A172 (cell line): ENCODE measurements at places on chromosomes 2 and 18.

DNA sequence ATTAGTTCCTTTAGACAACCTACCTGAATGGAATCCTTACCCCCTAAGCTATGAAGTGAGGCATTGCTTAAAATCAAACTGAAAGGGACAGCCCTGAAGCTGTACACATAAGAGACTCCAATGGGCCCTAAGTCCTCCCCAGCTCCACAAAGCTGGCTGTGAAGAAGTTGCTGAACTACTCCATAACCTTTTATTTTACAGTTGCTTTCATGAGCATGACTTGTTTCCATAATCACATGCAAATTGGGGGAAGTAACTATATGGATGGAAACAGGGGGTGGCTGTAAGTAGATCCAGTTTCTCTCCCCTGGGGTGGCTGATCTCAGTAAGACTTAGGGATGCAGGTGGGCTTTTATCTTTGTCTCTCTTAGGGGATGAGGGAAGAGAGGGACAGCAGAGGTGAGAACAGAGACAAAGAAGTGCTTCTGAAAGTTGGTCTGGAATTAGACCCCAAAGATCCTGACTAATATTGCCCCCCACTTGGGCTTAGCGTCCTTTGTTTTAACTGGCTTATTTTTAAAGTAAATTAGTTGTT, 5.5 kb downstream of the FZD5 start:
- DNase-seq = no peak

GRCh38 chr2:226829721-226830631, 5.9 kb upstream of the RHBDD1 start:
- DNase-seq = no peak

- DNase-seq = peak; percentile 33
These were observed 110.0 kb upstream of the EPAS1 start for GRCh38 chr2:46187112-46187618.

DNA sequence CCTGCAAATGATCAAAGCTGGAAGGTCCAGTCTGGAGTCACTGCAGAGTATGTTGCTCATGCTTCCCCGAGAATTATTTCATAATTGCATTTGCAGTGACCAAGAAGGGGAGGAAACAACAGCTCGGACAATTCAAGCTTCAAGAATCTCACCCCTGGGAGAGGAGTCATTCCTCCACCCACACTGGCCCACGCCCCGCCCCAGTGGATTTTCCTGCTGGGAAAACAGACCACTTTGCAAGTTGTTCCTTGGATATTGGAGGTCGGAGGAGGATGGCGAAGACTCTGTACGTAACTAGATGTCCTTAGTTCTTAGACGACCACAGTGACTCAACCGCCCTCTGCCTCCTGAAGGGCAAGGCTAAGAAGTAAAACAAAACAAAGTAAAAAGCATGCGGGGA, 159.4 kb downstream of the TPO start:
- no peak for DNase-seq

GRCh38 chr2:224357098-224357901, 44.6 kb downstream of the FAM124B start:
- peak; percentile 58 for DNase-seq

DNA sequence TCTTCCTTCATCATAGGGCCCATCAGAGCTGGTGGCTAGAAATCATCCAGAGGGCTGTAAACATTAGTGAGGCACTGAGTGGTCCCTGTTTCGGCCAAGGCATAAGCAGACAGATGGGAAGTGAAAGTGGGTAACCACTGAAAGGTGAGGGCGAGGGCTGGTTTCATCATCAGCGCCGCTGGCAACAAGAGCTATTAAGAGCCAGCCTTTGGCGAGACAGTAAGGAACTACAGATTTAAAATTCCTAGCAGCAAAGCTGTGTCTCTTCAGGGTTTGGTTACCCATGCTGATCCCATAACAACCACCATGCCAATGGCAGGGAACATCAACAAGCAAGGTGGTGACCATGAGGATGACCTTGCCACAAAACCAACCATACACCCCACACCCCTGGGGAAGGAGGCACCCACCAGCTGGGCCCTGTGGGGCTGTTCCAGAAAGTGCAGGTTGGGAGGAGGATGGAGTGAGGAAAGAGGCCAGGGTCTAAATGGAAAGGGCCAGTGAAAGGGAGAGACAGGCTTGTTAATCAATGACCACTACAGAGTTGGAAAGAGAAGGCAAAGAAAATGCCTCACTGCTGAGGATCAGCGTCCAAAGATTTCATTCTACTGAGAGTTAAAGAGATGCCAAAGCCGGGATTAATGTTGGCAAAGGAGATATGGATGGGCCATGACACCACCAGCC, 9.0 kb upstream of the SLC20A1 start:
- no peak for DNase-seq

DNA sequence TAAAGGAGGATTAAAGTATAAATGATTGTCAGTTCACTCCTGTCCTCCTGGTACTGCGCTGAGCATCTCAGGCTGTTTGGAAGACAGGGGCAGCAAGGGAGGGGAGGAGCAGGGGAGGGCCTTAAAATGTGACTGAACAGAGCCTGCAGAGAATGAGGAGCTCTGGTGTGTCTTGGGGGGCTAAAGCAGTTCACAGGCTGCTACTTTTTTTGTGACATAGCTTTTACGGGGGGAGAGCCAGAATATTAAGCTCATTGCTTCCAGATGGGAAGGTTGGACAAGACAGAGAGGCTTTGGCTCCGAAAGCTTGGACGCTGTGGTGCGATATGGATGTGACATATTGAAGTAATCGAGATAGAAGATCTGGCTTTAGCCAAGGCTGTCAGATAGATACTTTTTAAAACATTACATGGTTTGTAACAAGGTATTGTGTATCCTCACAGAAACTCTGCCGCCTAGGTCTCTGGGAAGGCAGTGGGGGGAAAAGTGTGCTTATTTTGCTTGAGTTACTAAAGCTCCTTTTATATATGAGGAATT, 40.5 kb downstream of the RDH14 start:
- DNase-seq = no peak

GRCh38 chr2:201448061-201448460, 3.2 kb downstream of the TRAK2 start:
- DNase-seq = no peak

DNA sequence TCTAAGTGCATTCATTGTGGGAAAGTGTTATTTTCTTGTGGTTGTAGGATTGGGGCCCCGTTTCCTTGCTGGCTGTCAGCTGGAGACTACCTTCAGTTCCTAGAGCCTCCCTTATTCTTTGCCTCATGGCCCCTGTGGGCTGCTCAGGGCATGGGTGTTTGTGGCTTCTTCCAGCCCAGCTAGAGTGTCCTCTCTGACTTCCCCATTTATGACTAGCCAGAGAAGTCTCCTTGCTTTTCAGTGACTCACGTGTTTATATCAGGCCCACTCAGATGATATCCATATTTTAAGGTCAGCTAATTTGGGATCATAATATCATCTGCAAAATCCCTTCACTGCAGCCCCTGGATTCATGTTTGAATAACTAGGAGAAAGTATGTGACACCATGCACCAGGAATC, 62.8 kb downstream of the DTNA start:
- no peak for DNase-seq

DNA sequence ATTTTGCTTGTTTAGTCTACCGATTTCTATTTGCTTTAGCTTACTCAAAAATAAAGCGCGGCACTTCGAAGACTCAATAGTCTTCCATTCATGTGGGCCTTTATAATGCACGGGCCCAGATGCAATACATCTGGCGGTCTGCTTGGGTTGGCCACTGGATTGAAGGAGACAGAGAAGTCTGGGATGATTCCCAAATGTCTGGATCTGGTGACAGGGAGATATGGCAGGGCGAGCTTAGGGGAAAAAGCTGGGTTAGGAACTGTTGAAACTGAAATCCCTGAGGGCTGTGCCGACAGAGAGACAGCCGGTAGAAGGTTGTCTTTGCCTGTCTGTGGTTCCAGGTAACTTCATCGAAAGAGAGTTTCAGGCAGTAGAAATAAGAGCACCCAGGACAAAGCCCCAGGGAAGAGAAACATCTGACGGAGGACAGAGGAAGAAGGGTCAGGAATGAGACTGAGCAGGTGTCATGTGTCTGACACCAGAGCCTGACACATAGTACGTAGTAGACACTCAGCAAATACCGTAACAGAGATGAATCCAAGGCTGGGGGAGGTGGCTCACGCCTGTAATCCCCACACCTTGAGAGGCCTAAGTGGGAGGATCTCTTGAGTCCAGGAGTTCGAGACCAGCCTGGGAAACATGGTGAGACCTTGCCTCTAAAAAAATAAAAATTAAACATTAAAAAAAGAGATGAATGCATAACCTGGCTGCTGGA, 13.6 kb downstream of the CLUL1 start:
- no peak for DNase-seq

DNA sequence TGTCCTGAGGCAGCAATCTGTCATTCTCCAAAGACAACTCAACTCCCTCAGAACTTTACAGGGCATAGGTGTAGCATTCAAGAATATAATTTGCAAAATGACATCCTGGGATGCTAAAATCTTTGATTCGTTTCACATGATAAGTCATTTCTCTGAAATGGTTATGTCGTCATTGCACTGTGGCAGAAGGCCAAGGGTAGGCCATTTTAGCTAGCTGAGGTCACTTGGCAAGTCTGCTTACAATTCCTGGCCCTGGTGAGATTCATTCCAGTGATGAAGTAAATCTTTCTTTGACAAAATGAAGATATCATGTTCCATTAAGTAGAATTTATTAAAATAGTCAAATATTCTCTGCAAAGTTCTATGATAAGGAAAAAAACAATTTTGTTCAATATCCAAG, 1410.3 kb upstream of the LRRTM1 start:
- peak; percentile 14 for DNase-seq

DNA sequence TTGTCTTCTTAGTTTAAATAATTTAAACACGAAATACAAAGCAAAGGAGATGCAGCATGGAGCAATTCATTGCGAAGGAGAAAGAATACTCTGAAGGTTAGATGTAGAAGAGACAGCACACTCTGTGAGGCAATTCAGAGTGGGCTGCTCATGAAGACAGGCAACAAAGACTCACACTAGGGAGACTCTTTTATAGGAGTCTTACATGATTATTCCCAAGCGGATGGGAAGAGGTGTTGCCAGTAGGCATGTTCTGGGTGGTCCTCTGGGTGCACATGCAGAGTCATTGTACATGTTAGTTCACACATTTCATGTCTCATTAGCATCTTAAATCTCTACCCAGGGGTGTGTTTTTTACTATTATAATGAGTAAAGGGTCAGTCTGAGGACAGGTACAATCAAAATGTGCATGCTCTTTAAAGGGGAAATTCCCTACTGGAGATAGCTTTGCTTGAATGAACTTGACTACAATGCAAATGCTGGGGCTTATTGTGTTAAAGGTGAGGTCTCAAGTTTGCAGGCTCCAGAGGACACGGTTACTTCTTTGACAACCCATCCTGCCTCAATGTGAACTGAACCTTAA, 275.5 kb downstream of the CDH19 start:
- DNase-seq = no peak

DNA sequence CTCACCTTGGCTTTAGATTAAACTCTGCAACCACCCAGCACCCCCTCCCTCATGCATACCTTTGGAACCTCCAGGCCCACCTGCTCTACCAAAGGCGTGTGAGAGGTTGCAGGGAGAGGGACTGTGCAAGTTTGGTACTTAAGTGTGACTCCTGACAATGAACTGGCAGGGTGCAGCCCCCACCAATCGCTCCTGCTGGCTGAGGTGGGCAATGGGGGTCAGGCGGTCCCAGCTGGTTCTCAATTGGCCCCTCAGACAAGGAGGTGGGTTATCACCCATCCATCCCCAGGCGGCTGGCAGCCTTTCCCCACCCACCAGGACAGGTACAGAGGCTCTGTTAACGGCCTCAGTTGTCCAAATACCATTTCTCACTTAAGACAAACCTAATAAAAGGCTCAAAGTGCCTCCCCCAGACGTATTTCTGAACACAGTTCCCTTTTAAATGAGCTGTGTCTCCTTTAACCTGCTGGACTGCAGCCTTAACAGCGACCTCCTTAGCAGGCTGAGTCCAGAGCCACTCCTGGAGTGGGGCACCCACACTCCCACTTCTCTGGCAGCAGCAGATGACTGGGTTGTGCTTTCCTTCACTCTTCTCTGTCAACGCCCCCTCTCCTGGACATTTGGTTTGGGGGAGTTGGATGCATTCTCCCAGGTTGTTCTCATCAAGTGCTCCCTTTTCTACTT, 169.2 kb upstream of the SMAD2 start:
- DNase-seq = no peak

- DNase-seq = no peak
These were observed 37.3 kb downstream of the DARS1 start for GRCh38 chr2:135948141-135948540.

DNA sequence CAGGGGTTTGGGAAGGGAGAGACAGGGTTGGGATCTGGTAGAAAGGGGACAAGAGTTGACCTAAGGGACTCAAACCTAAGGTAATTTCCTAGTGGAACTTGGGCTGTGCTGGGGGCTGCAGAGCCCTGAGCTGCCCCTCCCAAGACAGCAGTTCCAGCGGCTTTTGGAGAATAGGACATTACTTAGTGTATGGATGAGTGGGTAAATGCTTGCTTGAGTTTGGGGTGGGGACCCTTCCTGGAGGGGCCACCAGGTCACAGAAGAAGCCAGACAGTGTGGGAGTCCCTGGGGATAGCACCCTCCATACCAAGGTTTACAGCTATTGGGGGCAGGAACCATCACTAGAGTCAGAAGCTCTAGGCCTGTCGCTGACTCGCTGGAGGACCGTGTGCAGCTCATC, 111.5 kb downstream of the CAPN13 start:
- DNase-seq = no peak

DNA sequence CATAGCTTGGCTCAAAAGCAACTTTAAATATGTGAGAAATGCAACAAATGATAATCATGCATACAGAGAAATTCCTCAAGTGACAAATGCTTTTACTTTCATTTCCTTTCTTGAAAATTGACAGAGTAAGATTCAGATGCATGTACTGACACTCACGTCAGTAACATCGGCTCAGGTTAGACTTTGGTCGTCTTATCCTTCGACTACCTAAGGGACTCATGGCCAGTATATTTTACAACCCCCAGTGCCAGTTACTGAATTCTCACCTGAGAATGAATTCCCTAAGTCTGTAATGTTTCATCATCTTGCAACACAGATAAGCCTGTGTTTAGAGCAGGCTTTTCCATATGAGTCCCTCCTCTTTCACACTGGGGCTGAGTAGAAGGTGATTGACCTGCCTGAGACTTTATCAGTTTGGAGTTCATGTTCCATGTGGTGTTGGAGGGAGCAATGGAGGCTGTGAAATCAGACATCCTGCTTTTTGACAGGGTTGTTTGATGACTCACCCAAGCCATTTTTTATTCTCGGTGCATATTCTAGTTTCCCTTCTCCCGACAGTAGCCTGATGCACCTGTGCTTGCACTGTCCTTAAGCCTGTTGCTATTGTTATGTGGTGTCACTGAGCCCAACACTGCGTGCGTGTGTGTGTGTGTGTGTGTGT, 30.5 kb upstream of the ATP8B1 start:
- peak; percentile 60 for DNase-seq

GRCh38 chr2:26706616-26707473, 14.3 kb downstream of the KCNK3 start:
- no peak for DNase-seq

DNA sequence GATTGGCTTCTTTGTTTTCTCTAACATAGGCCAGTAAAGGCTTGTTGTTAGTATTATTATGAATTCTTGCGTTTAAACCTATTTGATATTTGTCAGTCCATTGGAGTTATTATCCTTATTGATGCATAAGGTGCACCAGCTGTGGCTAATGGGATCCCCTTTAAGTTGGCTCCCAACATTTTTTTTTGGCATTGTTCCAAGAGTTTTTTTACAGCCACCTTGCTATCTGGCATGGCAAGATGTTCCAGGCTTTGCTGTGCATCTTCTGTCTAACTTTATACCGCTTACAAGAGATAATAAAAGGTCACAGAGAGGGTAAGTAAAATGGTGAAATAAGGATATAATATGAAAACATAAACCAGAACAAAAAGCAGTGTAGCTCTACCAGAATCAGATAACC, 157.5 kb upstream of the TACR1 start:
- DNase-seq = no peak
